ENCODE measurements at places on chromosomes 2 and 18.
A peak's percentile ranks its signal among the peaks of the same experiment; 100 is the strongest.

GRCh38 chr2:65033178-65033577, 23.0 kb upstream of the CEP68 start:
- DNase-seq = peak; percentile 22

DNA sequence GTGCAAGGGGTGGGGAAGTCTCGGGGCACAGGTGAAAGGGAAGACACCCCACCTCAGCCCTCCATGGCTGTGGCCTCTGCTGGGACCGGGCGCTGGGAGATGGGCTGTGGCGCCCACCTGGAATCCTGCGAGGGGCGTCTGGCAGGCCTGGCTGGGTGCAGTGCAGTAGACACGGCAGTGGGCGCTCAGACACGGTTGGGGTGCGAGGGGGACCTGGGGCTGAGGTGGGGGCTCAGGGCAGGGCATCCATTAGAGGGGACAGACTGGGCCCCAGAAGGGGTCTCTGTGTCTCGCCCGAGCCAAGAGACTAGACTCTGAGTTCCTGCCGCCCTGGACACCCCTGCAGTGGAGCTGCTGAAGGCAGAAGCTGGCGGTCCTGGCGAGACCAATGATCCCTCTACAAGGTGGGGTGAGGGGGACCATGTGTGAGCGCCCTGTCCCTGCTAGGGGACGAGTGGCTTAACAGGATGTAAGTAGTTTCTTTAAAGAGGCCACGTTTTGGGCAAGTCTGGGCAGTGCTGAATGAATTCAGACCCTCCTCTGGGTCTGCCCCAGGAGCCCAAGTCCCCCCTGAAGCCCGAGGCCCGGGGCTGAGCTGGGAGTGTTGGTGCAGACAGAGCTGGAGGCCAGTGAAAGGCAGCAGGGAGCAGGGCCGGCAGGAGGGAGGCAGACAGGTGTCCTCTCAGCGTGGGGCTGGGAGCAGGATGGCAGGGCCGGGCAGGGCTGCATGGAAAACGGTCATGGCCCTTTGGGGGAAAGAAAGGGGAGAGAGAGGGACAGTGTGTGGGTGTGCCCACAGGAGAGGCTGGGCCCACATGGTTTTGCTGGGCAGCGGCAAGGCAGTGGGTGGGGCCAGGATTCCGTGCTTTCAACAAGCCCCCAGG, 57.2 kb downstream of the HS6ST1 start:
- no peak for DNase-seq

DNA sequence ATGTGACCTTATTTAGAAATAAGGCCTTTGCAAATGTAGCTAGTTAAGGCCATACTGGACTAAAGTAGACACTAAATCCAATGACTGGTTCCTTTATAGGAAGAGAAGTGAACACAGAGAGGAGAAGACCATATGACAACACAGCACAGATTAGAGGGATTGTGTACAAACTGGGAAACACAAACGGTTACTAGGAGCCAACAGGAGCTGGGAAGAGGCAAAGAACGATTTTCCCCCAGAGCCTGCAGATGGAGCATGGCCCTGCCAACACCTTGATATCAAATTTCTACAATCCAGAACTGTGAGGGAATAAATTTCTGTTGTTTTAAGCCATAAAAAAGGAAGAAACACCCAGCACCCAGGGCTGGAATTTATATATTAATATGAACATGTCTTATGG, 38.7 kb upstream of the COL5A2 start:
- no peak for DNase-seq

DNA sequence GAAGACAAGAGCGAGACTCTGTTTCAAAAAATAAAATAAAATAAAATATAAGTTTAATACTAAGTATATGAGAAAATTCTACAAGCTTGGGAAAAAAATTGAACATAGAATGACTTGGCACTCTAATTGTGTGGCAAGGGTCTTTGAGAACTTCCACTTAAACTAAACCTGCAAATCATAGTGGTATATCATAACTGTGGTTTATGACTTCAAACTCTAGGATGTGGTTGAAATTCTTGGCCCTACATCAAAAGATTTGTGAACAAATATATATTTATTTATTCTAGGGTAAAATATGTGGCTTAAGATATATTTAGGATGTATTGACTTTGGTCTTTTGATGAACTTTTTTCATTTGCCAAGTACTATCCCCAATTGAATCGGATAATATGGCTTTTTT, 3.1 kb upstream of the FAM171B start:
- no peak for DNase-seq

- DNase-seq = no peak
These were observed 541.6 kb downstream of the SLC4A3 start for GRCh38 chr2:220168891-220169546.

DNA sequence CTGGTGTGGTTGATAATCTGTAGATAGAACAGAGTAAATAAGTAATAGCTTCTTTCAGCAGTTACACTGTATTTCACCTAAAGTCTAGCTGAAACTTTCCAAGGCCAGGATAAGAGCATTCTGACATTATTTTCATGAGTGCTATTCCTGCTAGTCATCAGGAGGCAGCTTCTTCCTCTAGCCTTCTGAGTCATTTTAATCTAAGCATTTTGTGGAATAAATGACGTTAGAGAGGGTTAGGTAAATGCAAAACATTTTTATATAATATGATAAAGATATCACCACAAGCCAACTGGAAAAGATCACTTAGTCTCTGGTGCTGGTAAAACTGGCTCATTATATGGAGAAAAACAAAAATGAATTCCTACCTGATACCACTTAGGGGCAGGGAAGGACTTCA, 138.5 kb downstream of the MEP1B start:
- DNase-seq = no peak

DNA sequence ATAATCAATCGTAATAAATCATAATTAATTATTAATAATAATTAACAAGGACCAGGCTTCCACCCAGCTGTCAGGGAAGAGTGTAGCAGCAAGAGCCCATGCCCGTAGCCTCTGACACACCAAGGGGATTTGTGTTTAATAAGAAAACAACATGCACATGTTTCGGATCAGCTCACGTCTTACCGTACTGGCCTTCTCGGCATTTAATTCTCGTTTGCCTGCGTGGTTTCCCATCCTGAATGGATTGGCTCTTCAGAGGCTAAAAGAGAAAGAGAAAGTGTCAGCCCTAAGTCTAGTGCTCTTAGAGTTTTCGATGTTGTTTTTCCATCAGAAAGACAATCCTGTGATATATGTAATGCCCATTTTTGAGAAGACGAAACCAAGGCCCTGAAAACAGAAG, 27.6 kb downstream of the MBP start:
- no peak for DNase-seq

Data from MCF 10A (cell line).